Anterior cingulate cortex (tissue), 58 donors: ENCODE measurements at places on chromosomes 3 and 15.

DNA sequence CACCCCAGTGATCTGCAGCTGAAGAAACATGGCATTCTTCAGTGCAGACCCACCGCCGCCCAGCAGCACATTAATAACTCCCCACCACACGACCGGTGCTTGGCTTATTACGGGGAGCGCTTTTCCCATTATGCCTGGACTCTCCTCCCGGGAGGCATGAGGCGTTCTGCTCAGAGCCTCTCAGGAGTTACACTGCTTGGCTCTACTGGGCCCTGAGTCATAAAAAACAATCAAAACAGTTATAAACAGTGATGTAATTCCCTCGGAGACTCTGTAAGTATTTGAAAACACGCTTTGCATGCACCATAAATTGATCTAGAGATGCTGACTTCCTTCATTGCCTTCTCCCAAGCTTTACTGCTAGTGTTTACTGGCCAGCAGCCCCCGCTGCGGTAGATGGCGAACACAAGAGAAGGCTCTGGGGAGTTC is 77.1 kb upstream of the SNRPA1 start:
- DNase-seq = no peak

DNA sequence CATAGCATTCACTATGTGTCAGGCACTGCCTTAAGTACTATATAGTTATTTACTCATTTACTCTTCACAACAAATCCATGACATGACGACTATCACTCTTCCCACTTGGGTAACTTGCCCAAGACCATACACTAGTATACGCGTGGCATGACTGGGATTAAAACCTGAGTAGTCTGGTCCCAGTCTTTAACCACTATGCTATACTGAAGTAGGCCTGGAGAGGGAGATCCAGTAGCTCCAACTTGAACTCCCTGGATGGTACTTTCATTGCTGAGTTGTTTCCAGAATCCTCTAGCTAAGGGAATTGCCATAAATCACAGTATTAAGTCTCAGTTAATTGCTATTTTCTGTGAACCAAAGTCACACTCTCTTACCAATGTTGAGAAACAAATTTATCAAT is 116.2 kb upstream of the LSAMP start:
- DNase-seq = no peak

DNA sequence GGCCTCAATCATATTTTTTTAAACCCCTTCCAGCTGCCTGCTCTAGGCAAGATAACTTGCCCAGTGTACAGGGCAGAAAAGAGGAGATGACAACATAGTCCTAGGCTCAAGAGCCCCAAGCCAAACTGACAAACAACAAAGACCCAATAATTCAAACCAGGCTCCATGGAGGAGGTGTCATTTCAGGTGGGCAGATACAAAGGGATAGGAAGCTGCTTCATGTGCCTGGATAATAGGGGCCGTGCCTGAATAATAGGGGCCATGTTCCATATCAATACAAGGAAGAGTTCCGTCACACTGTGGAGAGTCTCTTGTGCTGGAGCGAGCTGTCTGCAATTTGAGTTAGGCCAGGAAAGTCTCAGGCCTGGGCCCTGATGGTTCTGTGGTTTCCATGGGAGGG is 35.4 kb upstream of the TRIM71 start:
- no peak for DNase-seq

- no peak for DNase-seq
Measured at GRCh38 chr3:71064291-71064955, 519.1 kb downstream of the FOXP1 start.

DNA sequence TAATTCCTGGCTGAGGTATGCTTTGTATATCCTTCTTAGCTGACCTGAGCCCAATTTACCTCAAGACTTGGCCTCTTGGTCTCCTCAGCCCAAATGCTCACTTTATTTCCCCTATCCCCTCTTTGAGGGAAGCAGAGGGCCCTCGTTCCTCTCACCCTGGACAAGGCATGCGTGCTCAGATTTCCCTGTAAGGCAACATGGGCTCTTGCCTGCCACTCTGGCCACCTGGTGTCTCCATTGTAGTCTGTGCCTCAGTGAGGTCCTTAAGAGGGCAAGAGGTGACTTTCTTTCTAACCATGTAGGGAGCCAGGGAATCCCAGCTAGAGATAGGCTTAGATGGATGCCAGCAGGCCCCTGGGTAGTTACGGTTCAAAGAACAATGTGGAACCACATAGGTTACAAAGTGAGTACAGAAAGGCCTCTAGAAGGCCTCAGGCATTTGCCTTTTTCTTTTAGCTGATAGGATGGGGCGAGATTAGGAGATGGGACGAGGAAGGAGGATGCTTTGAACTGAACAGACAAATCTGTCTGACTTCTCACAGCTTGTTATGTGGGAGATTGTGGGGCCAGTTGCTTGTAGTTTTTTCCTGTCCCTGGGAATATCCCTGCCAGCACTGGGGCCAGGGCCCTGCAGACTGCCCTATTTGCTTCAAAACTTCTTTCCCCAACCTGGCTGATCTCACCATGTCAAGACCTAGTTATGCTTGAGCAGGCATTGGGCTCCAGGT is 1.1 kb upstream of the INTS14 start:
- no peak for DNase-seq

GRCh38 chr3:106795553-106795952 is 581.7 kb upstream of the CCDC54 start:
- DNase-seq = no peak

GRCh38 chr15:78044407-78045155 is 32.9 kb downstream of the TBC1D2B start:
- DNase-seq = no peak

DNA sequence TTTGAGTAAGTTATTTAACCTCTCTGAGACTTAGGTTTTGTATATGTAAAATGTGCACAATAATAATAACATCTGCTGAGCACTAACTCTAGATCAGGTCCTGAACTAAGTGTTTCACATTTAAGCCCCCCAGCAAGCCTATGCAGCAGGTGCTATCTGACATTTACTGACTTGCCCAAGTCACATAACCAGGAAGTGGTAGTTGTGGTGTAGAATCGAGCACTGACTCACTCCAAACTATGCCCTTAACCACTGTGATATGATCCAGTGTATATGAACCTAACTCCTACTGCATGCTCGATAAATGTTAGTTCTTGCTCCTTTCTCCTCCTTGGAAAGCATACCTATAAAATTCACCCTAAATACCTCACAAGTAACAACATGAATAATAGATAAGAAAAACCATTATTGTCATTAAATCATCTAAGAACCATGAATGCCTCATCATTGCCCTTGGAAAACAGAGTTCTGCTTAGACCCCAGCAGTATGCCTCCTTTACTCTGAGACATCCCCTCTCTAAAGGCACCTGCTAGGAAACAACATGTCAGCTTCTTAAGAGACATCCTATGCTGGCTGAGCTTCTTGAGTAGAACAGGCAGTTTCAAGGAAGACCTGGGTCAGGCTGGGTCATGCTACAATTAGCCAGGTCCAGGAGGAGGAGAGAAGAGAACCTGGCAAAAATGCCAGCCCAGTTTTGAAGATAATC is 3.0 kb upstream of the SHC4 start:
- no peak for DNase-seq

GRCh38 chr3:40192628-40193027 is 116.9 kb upstream of the EIF1B start:
- DNase-seq = no peak

DNA sequence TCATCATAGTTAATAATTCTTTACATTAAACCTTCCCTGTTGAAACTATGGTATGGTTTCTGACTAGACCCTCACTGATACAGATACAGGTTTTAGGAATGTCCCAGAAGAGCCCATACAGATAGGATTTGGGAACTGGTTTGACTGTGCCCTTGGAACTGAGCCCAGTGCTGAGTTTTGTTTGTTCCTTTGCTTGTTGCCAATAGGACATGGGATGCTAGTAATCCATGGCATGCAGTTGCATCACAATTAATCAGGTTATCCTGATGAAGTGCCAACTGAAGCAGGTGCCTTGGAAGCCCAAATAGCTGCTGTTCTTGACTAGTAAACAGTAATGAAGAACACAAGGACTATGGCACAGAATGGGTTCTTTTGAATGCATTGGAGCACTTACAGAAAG is 230.6 kb downstream of the NEK10 start:
- no peak for DNase-seq

GRCh38 chr15:25089577-25089976 is 134.8 kb downstream of the SNRPN start:
- no peak for DNase-seq

DNA sequence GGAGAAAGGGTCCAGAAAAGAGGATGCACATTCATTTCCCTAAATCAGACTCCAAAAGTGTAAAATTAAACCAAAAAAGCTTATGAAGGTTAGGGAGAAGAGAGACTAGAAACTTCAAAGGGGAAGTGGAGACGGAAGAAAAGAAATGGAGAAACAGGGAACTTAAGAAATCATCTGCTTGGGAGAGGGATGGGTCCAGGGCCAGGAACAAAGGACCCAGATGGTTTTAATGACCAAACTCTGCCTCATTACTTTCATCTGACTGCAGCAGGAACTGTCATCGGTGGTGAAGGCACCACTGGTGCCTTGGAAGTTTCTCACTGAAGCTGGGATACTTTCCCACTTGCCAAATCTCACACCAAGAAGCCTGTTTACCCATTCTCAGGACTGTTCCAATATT is 70.5 kb upstream of the SLC4A7 start:
- DNase-seq = no peak

DNA sequence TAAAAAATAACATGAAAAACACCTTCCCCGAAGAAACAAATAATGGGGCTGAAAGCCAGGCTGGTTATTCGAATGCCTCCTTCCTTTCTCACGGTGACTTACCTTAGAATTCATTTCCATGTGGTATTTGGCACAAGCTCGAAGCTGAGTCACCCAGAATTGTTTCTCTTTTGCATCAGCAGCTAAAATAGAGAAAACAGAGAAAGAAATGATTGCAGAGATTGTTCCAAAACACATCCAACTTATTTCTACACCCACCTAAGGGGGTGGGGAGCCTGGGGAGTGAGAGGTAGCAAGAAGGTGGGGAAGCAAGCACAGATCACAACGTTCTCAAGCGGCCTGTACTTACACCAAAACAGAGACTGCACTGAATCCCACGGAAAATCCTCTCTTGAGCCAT is 104.7 kb downstream of the OSBPL10 start:
- DNase-seq = no peak

GRCh38 chr3:51392355-51393133 is 1.5 kb downstream of the RBM15B start:
- no peak for DNase-seq

GRCh38 chr15:70238917-70239316 is 141.2 kb upstream of the TLE3 start:
- DNase-seq = no peak

DNA sequence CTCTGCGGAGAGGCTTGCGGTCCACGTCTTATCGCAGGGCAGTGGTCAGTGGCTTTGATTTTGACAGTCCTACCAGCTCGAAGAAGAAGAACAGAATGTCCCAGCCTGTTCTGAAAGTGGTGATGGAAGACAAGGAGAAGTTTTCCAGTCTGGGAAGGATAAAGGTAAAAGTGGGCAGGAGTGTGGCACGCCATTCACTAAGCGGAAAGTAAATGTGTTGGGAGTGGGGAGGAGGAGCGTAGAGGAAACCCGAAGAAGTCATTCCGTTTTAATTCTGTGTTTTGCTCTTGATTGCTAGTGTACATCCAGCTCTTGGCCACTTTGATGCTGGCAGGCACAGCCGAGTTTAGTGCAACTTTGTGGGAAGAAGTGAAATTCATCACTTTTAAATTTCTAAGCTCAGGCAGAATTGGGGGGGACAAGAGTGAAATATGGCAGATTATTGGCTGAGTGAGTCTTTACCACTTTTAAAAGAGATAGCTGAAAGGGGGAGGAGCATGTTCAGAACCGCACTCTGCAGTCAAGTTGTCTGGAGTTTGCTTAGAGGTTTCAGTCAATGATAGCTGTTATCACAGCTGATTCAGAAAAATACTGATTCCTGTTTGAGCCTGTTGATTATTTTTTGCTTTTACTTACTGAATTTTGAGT is 1.8 kb downstream of the ARHGEF26 start:
- DNase-seq = no peak
